ENCODE measurements at places on chromosomes 6 and 20. TPM values are rescaled to one million over a fixed set of nuclear protein-coding genes. Genes with fewer than 3 reads are reported as not detected.

The PRDM1 gene
- 1.6 TPM for total RNA-seq

The SLC29A1 gene
- total RNA-seq: 167 TPM

The KCNG1 gene
- 1.7 TPM for total RNA-seq

The ECT2L gene
- total RNA-seq: not detected

The LAMP5 gene
- total RNA-seq: 1.9 TPM

The RAE1 gene
- total RNA-seq: 20.9 TPM

The KIAA1586 gene
- 13.8 TPM for total RNA-seq

The OVOL2 gene
- not detected for total RNA-seq

The RIPPLY2 gene
- total RNA-seq: not detected

The PAQR8 gene
- 17.4 TPM for total RNA-seq

The SDCBP2 gene
- 3.6 TPM for total RNA-seq

The C20orf202 gene
- not detected for total RNA-seq

The EPB41L1 gene
- total RNA-seq: 21.3 TPM

The TRIM40 gene
- total RNA-seq: not detected

The HLA-DQB2 gene
- 1.1 TPM for total RNA-seq

The SHLD1 gene
- 6.1 TPM for total RNA-seq

The XKR7 gene
- 0.14 TPM for total RNA-seq

The HMGCLL1 gene
- 1.8 TPM for total RNA-seq

The ZNF337 gene
- total RNA-seq: 18.3 TPM

The SLC35D3 gene
- total RNA-seq: 0.95 TPM

The MUC22 gene
- not detected for total RNA-seq

The WFDC10B gene
- not detected for total RNA-seq

The CDH26 gene
- 5.5 TPM for total RNA-seq

The FLRT3 gene
- 6.4 TPM for total RNA-seq

The VWA7 gene
- 0.14 TPM for total RNA-seq

The PRKN gene
- total RNA-seq: 9.7 TPM

The FOXQ1 gene
- not detected for total RNA-seq

The SLC2A4RG gene
- total RNA-seq: 78.2 TPM

The MOG gene
- total RNA-seq: not detected

The TBP gene
- total RNA-seq: 17.1 TPM

The C20orf204 gene
- total RNA-seq: 0.33 TPM

The POU5F1 gene
- total RNA-seq: not detected

The E2F1 gene
- total RNA-seq: 0.95 TPM

The KHDC1 gene
- total RNA-seq: 1.1 TPM

The SNHG17 gene
- total RNA-seq: 20.8 TPM

The SOX18 gene
- 4.8 TPM for total RNA-seq

The DPPA5 gene
- not detected for total RNA-seq

The MYCT1 gene
- 6.8 TPM for total RNA-seq

The TOX2 gene
- 3.2 TPM for total RNA-seq

The LY86 gene
- 2.7 TPM for total RNA-seq

The ID1 gene
- total RNA-seq: 230 TPM

The CSTF1 gene
- total RNA-seq: 18.5 TPM

The ECHDC1 gene
- 97.1 TPM for total RNA-seq

The STMN3 gene
- 14.6 TPM for total RNA-seq

The ULBP2 gene
- total RNA-seq: not detected

The AAR2 gene
- 39.1 TPM for total RNA-seq

The MDFI gene
- 4.6 TPM for total RNA-seq

The CDSN gene
- not detected for total RNA-seq

The MAFB gene
- 33.9 TPM for total RNA-seq

The TNFAIP3 gene
- 14.6 TPM for total RNA-seq

All from sigmoid colon (tissue), 7 donors.